ENCODE measurements at places on chromosomes 16 and 17.

DNA sequence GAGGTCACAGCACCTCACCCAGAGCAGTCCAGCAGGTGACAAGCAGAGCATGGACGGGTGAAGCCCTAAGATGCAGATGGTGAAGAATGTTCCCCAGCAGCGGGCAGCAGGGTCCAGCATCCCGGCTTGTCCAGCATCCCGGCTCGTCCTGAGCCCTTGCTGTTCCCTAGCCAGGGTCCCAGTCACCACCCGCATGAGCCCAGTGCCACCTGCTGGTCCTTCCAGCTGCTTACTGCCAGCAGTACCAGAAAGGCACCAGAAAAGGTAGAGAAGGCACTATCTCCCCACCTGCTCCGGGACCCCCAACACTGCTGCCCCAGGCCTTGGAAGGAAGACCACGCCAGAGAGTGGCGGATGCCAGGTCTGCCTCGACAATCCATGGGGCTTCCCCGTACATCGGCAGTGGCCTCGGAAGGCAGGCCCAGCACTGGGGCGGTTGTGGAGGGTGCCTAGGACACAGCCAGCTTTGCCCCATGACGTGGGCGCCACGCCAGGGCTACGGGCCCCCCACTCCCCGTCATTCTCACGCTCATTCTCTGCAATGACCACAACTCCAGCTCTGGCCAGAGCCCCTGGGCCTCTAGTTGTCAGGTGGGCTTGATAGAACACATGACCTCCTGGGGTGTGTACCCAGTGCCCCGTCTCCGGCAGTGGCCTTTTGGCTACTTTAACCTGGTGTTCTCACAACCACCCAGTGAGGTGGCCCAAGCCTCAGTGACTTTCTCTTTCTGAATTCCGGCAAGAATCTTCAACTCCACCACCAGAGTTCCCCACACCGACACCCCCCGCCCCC lies 1.4 kb downstream of the CENPX start:
- peak; percentile 57 for DNase-seq

- no peak for DNase-seq
Observed at GRCh38 chr16:82344157-82344556, 174.1 kb upstream of the MPHOSPH6 start.

DNA sequence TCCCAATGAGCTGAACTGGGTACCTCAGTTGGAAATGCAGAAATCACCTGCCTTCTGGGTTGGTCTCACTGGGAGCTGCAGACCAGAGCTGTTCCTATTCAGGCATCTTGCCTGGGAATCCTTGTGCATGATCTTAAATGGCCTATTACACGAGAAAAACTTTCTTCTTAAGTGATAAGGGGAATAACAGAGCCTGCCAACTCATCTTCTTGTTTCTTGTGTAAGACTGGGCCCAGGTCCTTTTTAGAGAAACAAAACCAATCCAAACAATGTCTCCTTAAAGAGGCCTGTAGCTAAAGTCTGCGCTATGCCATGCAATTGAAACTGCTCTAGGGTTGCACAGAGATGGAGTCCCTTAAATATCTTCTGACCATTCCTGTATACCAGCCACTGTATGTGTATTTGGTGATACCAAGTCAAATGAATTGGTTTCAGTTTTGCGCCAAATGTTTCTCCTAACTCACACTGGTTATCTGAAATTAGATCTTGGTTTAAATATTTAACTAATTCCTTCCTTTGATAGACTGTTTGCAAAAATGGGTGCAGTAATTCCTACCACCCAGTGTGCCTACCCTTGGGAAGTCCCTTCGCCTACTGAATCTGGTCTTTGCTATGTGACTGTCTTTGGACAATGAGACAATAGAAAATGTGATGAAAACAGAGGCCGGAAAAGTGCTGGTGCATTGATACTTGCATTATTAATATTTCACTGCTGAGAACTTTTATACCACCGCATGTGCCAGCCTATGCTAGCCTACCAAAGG lies 6.5 kb upstream of the CCL23 start:
- no peak for DNase-seq

DNA sequence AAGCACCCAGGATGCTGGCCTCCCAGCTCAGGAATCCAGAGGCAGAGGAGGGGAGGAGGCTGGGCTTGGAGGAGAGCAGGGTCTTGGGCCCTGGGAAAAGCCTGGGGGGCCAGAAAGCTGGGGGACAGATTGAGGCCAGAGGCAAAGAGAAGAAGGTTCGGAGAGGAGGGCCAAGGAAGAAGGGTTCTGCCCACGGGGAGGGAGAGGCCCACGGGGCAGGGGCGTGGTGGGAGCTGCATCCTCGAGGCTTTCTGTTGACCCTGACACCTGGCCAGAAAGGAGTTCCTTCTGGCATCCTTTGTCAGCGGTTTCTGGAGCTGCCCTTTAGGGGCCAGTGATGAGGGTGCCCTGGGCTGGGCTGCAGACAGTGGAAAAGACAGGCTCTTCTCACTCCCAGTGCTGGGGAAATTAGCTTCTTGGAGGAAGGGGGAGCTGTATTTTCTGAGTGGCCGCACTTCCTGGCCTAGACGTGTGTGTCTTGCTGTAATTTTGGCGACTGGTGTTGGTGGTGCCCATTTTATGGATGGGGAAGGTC lies 308.7 kb downstream of the SEC14L1 start:
- DNase-seq: peak; percentile 14

DNA sequence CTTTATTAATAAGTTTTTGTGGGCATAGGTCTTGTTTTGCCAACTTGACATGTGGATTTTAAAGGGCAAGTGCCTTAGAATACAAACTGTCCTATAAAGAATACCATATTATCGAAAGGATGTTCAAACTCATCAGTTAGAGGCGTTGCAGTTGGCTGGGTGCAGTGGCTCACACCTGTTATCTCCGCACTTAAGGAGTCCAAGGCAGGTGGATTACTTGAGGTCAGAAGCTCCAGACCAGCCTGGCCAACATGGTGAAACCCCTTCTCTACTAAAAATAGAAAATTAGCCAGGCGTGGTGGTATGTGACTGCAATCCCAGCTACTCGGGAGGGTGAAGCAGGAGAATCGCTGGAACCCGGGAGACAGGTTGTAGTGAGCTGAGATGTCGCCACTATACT lies 472.0 kb downstream of the WWOX start:
- DNase-seq: no peak

DNA sequence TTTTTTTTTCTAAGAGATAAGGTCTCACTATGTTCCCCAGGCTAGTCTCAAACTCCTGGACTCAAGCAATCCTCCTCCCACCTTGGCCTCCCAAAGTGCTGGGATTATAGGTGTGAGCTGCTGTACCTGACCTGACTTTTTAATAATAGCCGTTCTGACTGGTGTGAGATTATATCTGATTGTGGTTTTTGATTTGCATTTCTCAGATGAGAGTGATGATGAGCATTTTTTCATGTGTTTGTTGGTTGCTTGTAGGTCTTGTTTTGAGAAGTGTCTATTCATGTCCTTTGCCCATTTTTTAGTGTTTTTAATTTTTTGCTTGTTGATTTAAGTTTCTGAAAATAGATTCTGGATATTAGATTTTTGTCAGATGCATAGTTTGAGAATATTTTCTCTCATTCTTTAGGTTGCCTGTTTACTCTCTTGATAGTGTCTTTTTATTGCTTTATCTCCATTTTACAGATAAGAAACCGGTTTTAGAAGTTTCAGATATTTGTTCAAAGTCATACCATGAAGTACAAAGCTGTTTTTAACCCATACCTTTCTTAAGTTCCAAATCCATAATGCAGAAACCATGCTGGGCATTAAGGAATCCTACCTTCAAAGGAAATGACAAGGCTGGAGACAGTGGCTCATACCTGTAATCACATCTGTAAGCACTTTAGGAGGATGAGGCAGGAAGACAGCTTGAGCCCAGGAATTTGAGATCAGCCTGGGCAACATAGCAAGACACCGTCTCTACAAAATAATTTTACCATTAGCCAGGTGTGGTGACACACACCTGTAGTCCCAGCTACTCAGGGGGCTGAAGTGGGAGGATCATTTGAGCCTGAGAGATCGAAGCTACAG lies 168.4 kb upstream of the TBX2 start:
- no peak for DNase-seq

DNA sequence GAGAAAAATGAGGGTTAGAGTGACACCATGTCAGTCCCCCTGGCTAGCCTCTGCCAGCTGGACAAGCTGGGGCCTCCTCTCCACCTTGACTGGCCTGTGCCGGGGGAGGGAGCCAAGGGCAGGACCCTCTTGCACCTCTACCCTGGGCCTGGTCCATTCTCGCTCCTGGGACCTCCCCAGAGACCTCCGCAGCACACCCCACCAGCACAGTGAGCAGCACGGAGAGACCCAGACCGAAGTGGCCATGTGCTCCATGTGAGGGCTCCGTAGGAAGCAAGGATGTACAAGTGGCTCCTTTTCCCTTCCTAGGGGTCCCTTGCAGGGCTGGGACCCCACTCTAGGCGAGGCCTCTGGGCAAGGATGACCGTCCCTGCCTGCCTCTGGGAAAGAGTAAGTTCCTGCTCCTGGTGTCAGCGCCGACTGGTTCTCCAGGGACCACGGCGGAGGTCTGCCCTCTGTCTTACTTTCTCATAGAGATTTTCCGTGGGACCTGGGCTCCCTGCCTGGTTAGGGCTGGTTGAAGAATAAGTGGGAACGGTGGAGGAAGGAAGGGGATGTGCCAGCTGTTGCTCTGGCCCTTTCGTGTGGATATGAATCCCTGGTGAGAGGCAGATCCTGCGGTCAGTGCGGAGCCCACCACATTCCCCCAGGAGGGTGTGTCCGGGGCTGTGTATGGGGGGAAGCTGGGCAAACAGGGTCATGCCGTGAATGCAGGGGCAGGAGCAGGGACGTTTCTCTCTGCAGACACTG lies 124.2 kb downstream of the METRNL start:
- DNase-seq: no peak

- no peak for DNase-seq
Observed at GRCh38 chr17:5775098-5775497, 190.8 kb upstream of the NLRP1 start.

DNA sequence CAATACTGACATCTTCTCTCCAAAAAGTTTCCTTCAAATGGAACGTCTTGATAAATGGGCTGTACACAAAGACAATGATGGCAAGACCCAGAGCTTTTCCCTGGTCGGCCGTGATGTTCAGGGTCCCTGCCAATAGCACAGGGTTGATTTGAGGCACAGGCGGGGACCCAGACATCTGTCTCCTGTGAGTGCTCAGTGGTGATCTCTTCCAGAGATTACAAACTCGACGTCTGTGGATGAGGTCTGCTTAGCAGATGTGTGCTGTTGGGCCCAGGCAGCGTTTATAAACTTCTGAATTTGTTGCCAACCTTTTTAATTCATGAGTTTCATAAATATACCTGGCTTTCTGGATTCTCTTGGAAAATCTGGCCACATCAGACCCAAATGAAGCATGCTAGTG lies 14.9 kb downstream of the CPPED1 start:
- DNase-seq: no peak

DNA sequence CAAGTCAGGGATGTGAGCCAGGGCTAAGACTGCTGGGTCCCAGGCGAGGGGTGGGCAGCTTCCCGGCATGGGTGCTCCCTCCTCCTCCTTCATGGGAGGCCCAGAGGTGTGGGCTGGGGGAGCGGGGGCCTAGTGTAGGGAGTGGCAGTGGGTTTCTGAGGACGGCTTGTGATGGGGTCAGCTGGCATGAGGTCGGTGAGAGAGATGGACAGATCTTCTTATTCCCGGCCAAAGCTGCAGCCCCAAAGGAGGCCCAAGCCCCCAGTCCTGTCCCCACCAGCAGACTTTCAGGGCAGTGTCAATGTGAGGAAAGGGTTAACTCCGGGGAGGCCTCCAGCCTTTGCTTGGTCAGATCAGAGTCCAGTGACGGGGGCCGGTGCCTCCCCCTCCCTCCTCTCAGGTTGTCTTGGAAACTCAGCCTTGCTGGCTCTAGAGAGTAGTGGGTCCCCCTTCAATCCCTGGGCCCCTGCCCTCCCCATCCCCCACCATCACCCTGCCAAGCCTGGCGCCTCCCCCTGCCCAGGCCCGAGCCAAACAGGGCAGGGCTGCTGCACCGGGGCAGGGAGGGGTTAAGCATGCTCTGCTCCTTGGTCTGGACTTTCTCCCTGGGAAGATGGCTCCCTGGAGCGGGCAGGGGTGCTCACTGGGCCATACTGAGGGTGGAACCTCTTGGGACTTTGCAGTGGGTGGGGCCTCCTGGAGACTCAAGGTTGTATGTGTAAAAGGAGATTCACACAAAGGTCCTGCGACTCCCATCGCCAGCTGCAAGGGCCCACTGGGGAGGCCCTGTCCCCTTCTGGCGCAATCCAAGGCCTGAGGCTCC lies 12.4 kb downstream of the NAT9 start:
- no peak for DNase-seq

DNA sequence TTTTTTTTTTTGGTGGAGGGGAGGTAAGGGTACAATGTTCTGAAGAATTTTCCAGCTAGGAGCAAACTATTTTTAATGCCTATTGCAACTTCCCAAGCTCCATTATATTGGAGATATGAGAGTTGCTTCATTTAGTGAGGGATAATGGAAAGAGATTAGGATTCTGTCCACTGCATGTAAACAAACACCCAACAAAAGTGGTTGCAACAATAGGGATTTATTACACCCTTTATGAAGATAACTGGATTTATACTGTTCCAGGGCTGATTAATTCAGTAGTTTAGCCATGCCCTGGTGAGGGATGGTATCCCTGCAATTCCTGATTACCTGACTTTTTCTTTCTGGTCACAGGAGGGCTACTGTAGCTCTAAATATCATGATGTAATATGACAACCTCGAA lies 40.5 kb downstream of the MAP2K6 start:
- no peak for DNase-seq

- DNase-seq: no peak
Observed at GRCh38 chr17:31696184-31696602, 162.9 kb downstream of the COPRS start.

DNA sequence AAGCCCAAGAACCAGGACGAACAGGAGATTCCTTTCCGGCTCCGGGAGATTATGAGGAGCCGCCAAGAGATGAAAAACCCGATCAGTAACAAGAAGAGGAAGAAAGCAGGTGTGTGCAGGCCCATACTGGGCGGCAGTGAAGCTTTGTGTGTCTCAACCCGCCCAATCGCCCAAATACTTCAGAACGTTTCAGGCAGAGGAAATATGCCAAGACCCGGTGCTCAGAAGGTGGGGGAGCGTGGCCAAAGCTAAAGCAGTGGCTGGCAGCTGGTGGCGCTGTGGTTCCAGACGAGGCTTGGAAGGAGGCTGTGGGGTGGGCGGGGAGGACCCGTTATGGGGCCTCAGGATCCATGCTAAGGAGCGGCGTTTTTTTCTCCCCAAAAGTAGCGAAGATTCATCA lies 1.2 kb downstream of the CCDC137 start:
- DNase-seq: no peak

- no peak for DNase-seq
Observed at GRCh38 chr16:8950580-8951077, 13.1 kb downstream of the USP7 start.

DNA sequence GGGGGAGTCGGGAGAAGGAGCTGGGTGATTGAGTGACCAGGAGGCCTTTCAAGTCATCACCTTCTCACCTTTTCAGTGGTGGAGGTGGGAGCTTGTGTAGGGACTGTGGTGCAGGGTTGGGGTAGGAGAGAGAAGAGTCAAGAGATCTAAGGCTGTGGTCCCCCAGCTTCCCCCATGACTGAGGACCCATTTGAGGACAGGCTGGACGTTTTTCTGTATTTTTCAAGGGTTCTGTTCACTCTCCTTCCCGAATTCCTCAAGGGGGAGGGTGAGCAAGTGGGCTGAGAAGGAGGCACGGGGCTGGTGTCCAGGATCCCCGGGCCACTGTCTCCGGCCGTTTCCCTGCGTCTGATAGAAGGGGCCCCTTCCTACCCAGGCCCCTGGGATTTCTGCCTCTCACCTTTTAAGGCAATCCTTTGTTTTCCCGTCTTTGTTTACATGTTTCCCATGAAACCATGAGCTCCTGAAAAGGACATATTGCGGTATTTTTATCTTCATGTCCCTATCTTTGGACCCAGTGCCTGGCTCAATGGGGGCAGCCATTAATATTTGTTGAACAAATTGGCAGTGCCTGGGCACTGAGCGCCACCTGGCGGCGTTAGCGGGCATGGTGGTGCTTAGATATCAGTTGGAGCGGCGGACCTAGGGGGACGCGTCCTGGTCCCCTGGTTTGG lies 9.2 kb upstream of the CD300A start:
- DNase-seq: peak; percentile 73
